NT2/D1 (cell line): ENCODE measurements at places on chromosomes 12 and 14.

DNA sequence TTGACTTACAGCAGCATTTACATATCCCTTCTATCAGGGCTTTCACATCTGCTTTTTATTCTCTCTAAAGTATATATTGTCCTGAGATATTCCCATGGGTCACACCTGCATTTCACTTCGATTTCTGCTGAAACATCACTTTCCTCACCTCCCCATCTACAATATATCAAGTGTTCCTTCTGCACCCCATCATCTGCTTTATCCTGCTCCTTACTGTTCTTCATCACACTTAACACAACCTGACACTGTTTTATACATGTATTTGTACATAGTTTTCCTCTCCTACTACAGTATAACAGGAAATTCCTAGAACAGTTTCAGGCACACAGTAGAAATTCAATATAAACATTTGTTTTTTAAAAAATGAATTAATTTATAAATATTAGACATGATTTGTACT is 203.1 kb downstream of the EGLN3 start:
- no peak for DNase-seq

DNA sequence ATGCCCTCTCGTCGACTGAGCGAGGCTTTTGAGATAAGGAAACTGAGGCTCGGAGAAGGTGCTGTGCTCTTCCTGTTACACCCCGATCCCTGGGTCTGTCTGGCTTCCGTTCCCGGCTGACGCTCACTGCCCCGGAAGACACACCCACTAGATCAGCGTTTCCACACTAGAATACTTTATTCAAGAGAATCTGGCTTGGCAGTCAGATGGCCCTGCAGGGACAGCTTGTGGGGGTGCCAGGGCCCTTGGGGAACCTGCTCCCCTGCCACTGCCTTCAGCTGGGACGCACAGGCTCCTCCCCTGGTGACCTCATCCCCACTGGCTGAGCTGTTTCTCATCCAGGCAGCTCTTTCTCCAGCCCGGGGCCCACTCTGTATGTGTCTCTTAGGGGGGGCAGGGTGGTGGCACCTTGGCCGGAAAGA is 13.7 kb downstream of the PGF start:
- DNase-seq = no peak

- no peak for DNase-seq
These were observed 1.6 kb downstream of the FMNL3 start for GRCh38 chr12:49705479-49706134.

DNA sequence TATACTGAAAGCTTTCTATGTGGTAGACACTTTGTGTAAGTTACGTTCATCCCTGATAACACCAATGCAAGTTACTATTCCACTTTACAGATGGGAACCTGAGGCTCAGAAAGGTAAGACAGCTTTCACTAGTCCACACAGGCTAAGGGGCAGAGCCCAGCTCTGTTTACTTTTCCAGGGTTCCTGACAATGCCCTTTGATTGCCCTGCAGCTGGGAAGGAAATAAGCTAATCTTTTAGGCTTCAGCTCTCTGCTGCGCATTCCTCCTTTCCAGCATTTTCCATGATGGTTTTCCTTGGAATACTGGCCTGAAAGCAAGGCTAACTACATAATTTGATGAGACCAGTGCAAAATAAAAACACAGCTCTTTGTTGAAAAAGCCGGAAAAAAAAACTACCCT is 185.7 kb upstream of the BTG1 start:
- DNase-seq = no peak

- no peak for DNase-seq
These were observed 46.0 kb upstream of the KTN1 start for GRCh38 chr14:55533960-55534359.

GRCh38 chr12:66210840-66211239 is 21.8 kb downstream of the IRAK3 start:
- no peak for DNase-seq

- no peak for DNase-seq
These were observed 643 bp upstream of the TAMALIN start for GRCh38 chr12:52005903-52006703.

- DNase-seq = no peak
These were observed 13.9 kb downstream of the SLC39A5 start for GRCh38 chr12:56243731-56244181.

- no peak for DNase-seq
These were observed 220 bp upstream of the KRT83 start for GRCh38 chr12:52321418-52321817.

DNA sequence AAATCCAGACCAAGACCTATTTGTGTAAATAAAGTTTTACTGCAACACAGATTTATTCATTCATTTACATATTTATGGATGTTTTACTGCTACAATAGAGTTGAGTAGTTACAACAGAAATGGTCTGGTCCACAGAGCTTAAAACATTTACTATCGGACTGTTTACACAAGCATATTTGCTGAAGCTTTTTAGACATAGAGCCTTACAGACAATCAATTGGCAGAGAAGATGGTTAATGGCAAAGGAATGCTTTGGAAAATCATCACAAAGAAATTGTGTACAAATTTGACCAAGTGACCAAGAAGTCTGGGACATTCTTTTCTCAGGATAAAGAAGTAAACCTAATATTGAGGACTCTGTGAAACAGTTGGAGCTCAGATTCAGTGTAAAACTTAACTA is 504.3 kb downstream of the SLC16A7 start:
- no peak for DNase-seq

DNA sequence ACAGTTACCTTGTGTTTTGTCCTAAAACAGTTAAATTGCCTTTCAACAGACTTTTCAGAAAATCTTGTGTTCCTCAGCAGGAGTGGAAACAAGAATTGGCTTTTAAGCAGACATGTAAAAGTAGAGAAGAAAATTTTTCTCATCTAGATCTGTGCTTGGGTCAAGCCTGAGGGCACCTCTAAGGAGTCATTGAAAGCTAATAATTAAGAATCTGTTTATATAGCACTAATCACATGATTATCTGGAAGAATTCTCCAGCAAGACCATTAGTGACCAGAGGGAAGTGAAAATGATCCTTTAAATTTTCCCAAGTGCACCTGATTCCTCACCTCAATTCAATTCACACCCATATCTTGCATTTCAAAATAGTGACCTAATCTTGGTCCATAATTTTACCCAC is 295.0 kb downstream of the DIO2 start:
- DNase-seq = no peak

DNA sequence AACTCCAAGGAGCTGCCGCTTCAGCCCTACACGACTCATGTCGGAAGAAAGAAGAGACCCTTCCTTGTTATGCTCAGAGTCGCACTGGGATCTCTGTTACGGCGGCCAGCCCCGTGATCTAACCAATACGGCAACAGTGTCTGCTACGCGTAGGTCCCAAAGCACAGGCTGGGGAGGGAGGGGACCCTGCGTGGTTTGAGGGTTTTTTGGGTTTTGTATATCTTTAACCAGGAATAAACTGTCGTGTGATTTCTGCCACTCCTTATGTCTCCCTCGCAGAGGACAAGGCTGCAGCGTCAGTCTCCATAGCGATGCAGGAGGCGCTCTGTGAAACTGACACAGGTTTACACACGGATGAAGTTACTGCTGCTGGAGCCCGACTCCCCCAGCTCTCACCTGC is 60.0 kb upstream of the DIO3 start:
- no peak for DNase-seq

- DNase-seq = no peak
These were observed 48.5 kb downstream of the ATP23 start for GRCh38 chr12:57989838-57990237.

DNA sequence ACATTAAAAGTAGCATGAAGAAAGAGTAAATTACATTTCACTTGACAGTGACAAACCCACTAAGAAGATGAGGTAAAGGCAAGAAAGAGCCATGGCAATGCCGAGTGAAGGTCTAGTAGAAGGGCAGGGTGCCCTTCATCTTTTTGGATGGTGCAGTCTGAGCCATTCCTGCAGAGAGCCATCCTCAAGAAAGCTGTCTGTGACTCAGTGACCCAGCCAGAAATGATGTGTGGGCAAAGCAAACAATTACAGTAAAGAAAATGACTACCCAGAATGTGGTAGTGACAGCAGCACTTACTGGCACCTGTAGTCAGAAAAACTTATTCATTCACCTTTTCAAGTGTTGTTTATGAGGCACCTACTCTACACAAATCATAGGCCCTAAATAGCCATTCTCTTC is 281.7 kb downstream of the DUSP6 start:
- no peak for DNase-seq

DNA sequence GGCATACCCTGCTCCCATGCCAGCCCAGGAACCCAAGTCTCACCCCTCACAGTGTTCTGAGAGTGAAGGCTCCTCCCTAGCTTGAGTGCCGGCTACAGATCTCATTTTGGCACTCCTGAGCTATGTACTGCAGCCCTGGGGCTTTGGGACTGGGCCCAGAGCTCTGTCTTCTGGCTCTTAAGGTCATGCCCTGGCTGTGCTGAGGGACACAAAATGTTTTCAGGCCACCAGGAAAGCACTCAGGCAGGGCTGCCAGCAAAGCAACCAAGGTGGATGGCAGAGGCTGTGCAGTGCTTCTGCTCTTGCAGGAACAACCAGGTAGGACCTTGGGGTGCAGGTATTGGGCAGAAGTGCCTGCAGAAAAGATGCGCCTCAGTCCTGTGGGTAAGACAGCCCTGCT is 564.0 kb downstream of the SLC6A15 start:
- no peak for DNase-seq

- peak; percentile 80 for DNase-seq
These were observed 15.7 kb upstream of the FIGNL2 start for GRCh38 chr12:51863933-51864832.

DNA sequence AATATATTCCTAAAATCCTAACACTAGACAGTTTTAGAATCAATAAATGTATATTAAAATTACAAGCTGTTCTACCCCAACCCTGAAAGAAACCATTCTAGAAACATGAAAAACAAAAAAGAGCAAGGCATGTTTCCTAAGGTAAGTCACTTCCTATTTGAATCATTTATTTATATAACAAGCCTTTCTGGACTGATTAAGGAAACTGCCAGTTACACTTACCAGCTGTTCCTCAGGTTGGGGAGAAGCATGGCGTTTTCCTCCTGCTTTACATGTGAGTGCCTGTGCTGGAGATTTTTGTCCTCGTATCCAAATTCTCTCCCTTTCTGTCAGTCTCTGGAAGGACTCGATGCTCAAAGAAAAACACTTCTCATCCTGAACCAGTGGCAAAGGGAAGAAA is 183.3 kb downstream of the EFCAB11 start:
- no peak for DNase-seq

DNA sequence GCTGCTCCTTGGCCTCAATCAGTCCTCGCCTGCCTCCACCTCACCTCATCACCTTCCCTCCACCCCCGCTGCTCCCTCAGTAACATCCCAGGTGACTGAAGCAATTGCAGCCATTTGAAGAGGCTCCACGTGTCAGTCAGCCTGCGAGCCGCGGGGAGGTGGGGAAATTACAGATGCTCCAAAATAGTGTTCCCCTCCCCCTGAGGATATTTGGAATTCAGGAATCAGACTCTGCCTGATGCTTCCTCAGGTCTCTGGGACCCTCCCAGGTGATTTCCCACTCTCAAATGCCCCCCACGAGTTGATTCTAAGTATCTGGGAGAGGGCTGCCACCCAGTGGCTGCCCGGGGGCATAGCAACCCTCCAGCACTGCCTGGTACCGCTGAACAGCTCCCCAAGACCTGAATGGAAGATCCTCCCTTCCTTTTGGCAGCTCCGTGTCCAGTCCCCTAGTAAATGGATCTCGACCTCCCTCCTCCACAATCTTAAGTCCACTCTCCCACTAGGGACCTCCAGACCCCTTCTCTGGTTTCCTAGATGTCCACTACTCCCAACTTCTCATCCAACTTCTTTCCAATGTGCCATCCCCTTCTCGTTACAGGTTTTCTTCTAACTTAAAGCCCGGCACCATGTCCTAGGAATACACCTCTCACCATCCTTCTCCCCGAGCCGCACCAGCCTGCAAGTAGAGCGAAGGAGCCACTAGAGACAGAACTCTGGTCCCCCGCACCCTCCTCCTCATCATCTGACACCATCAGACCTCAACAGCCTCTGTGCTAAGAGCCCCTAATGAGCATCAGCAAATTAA is 1.4 kb upstream of the ASIC1 start:
- DNase-seq = no peak

DNA sequence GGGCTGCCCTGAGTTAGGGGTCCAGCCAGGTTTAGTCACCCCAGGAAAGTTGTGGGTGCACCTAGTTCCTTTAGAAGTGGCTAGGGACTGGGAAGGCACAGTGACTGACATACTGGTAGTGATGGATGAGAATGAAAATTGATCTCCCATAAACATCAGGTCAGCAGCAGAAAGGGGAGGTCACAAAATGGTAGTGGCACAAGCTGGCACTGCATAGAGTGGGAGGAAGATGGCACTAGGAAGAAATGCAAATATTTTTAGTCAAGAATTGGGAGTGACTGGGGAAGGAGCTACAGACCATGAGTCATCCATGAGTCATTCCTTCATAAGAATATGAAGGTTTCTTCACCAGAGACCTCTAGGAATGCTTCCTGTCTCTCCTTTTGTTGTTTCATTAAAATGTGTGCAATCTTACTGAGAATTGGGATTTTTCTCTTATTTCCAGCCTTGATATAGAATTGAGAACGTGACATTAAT is 198.3 kb upstream of the AMIGO2 start:
- no peak for DNase-seq

DNA sequence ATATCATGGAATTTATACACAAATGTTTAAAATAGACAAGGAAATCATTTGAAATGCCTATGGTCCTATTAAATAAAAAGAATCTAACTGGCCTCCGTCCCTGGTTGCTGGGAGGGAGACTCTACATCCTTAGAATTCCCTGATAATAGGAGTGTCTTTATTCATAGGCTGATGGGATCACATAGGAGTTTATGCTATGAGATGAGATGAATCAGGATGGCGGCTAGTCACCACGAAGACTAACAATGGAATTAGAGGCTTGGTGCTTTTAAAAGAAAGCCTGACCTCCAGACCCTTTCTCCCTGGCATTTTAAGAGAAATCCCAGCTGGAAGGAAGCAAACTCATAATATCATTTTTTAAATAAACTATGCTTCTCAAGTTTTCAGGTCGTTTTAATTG is 69.7 kb downstream of the SEC23A start:
- no peak for DNase-seq

GRCh38 chr12:109581856-109582255 is 8.3 kb downstream of the MVK start:
- no peak for DNase-seq

DNA sequence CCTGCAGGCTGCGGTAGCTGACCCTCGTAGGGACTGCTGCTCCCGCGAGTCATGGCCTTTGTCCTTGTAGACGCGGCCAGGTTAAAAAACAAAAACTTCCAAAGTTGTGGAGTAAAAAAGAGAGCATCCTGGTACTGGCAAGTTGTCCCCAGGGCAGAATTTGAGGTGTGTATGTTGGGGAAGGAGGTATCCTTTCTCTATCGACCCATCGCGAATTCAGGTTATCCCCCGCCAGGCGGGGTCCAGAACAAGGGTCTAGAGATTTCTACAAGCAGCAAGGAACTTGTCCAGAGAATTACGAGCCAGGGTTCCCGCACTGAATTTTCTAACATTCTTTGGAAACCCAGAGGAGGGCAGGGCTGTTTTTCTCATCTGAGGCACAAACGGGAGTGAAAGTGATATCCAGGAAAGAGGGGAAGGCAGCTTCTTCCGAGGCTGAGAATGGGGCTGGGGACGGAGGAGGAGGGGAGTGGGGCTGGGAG is 16.3 kb downstream of the TBX3 start:
- no peak for DNase-seq

- DNase-seq = peak; percentile 85
These were observed 173.9 kb downstream of the TTC7B start for GRCh38 chr14:90642244-90642717.
